AG08395 (cell line): ENCODE measurements at places on chromosomes 11 and 22.

- DNase-seq: no peak
Observed at GRCh38 chr11:99631618-99632017, 610.9 kb downstream of the CNTN5 start.

DNA sequence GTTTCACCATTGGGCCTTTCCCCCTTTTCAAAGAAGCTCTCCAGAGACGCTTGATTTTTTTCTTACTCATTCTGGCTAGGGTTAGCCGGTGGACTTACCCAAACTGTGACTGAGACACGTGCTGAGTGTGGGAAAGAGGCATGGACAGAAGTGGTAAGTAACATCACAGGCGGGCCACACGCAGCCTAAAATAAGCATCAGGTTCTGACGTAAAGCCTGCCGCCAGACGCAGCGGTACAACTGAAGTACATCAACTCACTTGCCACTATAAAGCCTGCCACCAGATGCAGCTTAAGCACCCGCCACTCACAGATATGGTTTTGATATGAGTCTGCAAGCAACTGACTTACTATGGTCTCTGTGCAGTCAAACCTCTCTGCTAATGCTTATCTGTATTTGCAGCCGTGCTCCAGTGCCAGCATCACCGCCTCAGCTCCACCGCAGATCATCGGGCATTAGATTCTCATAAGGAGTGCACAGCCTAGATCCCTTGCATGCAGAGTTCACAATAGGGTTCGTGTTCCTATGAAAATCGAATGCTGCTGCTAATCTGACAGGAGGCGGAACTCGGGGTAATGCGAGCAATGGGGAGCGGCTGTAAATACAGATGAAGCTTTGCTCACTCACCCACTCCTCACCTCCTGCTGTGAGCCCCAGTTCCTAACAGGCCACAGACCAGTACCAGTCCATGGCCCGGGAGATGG, 58.8 kb downstream of the PHF21B start:
- no peak for DNase-seq

DNA sequence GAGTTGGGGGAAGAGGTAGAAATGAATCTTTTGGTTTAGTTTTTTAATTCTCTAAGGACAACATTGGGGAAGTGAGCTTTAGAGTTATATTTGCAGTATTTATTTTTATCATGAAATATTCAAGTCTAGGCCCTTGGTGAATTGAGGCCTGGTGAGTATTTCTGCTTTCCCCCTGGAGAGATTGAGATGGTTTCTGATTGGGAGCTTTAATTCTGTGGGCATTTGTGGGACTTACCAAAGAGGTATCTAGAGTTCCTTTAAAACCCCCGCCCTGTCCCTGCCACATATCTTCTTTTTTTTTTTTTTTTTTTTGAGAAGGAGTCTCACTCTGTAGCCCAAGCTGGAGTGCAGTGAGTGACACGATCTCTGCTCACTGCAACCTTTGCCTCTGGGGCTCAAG, 9.6 kb downstream of the ACO2 start:
- DNase-seq: no peak

- DNase-seq: no peak
Observed at GRCh38 chr11:116697639-116698038, 75.1 kb downstream of the BUD13 start.

GRCh38 chr11:970319-970871, 44.7 kb downstream of the AP2A2 start:
- DNase-seq: no peak

- DNase-seq: no peak
Observed at GRCh38 chr22:43783777-43784176, 28.3 kb downstream of the EFCAB6 start.

DNA sequence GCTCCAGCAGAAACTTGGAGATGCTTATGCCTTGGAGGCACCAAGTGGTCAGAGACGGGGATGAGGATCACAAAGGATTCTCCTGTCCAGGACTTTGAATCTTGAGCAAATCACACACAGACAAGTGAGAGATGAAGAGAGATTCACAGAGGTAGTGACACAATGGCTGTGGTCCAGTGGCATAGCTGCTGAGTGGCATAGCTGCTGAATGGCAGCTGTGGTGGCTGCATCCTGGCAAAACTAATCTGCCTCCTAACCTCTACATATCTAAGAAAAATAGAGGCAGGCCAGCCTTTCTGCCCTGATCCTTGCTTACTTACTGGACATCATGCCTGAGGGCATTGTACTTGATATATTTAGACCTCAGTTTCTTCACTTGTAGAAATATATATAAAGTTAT, 102.6 kb downstream of the CD44 start:
- DNase-seq: no peak

GRCh38 chr11:59141673-59142460, 789 bp upstream of the FAM111A start:
- peak; percentile 67 for DNase-seq

DNA sequence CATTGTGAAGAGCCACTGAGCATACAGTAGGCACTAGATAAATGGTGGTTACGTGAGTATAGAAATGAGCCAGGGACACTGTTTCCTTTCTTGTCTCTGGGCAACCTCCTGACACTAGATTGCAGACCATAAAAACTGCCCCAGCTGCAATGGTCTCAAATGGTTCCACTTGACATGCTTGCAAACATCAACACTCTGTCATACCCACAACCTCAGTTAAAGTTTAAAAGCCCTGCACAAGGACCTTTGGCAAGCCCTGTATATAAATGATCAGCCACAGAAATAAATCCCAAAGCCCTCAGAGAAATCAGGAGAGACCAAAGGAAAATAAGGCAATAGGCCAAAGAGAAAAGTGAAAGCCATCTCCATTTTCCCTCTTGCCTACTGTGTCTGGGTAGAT, 20.7 kb downstream of the PLEKHA7 start:
- no peak for DNase-seq

- DNase-seq: no peak
Observed at GRCh38 chr11:114284021-114284420, 12.2 kb upstream of the NNMT start.

DNA sequence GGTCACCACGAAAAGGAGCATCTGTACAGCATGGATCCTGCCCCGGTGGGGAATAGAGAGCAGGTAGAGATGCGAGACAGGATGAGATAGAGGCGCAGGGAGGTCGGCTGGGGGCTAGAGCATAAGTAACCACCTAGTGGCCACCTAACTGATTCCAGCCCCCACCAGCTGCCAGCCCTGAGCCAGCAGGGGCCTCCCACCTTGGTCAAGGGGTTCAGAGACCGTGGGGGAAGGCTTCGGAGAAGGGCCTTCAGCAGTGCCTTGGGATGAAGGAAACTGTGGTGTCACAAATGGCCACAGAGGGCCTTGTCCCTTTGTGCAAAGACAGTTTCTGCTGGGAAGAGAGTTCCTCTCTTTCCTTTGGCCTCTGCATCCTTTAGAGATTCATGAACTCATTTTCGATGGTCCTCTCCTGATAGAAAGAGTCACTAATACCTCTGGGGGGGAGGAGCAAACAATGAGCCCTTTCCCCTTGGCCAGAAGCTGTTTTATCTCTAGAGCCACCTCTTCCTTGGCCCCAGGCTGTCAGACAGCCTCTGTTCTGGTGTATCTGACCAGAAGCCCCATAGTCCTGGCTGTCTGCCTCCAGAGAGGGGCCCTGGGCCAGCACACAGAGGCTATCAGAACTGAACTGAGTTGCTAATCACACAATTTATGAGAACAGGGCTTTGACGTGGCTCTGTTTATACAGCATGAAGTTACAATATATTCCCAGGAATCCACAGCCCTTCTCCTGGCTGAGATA, 146.0 kb downstream of the PARVA start:
- DNase-seq: no peak

GRCh38 chr11:76782531-76783293, 444 bp upstream of the TSKU start:
- DNase-seq: peak; percentile 89

GRCh38 chr11:5815534-5815933, 6.8 kb downstream of the OR52N2 start:
- DNase-seq: no peak

GRCh38 chr11:28343304-28344233, 235.4 kb downstream of the METTL15 start:
- peak; percentile 60 for DNase-seq

DNA sequence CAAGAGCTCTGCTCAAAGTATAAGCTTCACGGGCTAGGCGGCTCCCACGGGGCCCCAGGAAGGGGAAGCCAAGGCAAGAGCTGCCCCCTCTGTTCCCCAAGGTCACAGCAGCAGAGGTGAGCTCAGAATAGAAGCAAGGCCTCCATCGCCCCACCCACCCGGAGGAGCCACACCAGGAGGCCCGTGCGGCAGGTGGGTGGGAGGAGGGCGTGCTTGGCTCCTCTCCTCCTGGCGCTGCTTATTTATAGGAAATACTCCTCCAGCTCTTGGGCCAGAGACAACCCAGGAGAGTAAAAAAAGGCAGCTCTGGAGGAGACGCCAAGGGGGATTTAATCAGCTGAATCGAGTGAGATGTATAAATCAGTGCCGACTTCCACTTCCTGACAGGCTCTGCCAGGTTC, 87.8 kb downstream of the FEZ1 start:
- DNase-seq: no peak

- no peak for DNase-seq
Observed at GRCh38 chr11:45647329-45647728, 18.1 kb downstream of the CHST1 start.

DNA sequence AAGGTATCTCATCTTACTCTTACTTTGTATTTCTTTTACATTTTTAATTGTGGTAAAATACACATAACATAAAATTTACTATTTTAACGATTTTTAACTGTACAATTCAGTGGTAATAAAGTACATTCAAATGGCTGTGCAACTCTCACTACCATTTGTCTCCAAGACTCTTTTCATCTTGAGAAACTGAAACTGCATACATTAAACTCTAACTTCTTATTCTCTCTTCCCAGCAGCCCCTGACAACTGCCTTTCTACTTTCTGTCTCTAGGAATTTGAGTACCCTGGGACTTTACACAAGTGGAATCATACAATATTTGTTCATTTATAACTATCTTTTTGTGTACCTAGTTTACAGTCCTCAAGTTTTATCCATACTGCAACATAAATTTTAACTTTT, 725.8 kb upstream of the KIRREL3 start:
- no peak for DNase-seq

DNA sequence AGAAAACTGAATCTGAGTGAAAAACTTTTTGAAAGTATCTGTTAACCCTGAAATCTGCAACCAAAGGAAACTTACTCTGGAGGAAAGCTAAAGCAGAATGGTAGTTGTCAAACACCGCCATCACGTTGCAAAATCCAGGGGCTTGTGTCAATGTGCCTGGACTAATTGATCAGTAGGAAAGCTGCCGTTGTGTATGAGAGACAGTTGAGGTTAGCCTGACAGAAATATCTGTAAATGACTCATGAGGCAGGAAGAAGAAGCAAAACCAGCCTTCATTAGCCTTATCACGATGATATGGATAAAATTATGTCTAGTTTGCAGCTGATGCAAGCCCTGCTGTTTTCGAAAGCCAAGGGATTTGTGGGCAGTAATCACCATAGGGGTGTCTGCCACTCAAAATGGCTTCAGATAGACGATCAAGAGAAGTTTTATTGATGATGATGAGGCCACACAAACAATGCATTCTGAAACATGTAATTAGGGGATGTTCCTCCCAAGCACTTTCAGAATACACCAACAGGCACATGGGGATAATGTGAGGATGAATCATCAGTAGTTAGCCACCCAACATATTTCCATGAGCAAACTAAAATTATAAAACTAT, 8.9 kb downstream of the SCGB1A1 start:
- peak; percentile 61 for DNase-seq

DNA sequence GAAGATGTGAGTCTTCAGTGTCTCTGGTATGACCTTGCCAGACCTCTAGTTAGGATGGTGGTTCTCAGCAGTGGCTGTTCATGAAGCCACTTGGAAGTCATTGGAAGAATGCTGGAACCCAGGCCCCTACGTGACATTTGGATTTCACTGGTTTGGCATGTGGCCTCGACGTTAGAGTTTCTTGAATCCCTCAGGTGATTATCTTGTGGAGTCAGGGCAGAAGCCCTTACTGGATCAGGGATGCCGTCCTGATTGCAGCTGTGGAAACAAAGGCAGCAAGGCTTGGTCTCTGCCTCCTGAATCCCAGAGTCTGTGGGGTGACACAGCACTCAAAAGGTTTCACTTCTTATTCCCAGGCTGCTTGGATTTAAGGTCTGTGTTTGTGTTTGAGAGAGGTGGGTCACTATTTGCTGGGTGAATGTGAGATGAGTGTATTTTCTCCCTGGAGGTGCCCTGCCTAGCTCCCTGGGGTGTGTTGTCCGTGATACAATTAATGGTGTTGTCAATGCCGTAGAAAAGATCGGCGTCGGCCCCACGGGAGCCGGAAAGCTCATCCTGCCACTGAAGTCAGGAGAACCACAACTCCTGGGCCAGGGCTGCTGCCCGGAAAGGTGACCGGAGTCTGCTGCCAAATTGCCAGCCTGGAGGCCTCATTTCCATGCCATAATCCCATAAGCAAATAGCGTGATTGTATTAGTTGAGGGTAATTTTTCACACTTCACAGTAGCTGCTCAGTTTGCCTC, 939.0 kb downstream of the BRD1 start:
- DNase-seq: no peak

- no peak for DNase-seq
Observed at GRCh38 chr22:35547987-35548721, 7.5 kb downstream of the RASD2 start.

DNA sequence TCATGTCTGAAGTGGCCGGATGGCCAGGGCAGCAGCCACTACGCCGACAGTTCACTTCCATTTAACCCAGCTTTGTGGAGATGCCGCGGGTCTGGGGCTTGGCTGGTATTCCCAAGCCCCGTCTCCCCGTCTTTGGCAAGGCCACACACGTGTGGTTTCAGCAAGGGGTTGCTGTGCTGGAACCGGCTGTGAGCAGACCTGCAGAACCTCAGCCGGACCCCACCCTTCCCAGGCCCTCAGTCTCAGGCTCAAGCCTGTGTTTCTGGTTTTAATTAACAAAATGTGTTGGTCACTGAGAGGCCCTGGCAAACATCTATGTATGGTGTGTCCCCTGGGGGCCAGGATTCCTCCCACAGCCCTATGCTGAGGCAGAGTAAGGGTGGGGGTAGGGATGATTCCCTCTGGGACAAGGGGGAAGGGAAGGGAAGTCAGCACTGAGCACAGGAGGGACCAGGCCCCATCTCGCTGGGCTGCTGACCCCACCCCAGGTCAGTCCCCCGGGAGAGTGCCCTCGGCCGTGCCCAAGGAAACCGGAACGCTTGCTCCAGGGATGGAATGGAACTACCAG, 9.3 kb downstream of the OSBPL5 start:
- peak; percentile 50 for DNase-seq

- no peak for DNase-seq
Observed at GRCh38 chr11:126879516-126879915, 121.1 kb downstream of the KIRREL3 start.

GRCh38 chr11:134267461-134267860, 8.7 kb upstream of the GLB1L3 start:
- DNase-seq: no peak

- no peak for DNase-seq
Observed at GRCh38 chr11:77198440-77198849, 70.4 kb downstream of the MYO7A start.

GRCh38 chr11:64864473-64865285, 13.7 kb downstream of the EHD1 start:
- DNase-seq: peak; percentile 81
